ENCODE measurements at places on chromosomes 7 and 10.
A peak's percentile ranks its signal among the peaks of the same experiment; 100 is the strongest.

- no peak for DNase-seq
Measured at GRCh38 chr7:70830060-70830395, 301.9 kb upstream of the GALNT17 start.

- DNase-seq: no peak
Measured at GRCh38 chr10:18984531-18984930, 64.1 kb upstream of the MALRD1 start.

- no peak for DNase-seq
Measured at GRCh38 chr10:116554628-116555027, 8.9 kb downstream of the PNLIP start.

GRCh38 chr7:134703782-134704181 is 57.1 kb downstream of the BPGM start:
- DNase-seq: no peak

DNA sequence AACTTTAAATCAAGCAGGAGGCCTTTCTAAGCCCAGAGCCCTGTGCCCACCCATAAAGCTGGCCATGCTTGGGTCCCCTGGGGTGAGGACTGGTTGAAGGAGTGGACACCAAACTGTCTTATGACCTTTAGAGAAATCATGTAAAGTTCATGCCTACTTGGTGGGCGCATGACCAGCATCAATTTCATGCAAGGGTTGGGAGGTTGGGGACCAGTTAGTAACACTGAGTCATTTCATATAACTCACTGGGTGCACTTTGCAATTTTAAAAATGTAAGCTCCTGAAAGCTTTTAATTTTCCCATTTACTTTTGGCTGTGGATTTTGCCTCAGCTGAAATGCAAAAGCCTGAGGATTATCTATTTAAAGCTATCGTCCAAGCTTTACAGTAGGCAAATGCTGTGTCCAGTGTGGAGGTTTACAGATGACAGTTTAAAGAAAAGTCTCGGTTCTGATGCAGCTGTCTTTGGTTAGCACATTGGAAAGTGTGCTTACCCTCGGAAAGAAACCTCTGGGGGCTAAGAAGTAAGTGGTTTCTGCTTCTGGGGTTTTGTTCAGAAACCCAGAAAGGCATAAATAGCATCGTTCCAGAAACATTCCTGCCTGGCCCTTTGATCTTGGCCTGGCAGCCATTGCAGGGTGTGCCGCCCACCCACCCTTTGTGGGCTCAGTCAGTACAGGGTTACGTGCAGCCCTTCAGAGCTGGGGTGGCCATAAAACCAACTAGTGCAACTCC is 48.8 kb upstream of the CHST15 start:
- no peak for DNase-seq

DNA sequence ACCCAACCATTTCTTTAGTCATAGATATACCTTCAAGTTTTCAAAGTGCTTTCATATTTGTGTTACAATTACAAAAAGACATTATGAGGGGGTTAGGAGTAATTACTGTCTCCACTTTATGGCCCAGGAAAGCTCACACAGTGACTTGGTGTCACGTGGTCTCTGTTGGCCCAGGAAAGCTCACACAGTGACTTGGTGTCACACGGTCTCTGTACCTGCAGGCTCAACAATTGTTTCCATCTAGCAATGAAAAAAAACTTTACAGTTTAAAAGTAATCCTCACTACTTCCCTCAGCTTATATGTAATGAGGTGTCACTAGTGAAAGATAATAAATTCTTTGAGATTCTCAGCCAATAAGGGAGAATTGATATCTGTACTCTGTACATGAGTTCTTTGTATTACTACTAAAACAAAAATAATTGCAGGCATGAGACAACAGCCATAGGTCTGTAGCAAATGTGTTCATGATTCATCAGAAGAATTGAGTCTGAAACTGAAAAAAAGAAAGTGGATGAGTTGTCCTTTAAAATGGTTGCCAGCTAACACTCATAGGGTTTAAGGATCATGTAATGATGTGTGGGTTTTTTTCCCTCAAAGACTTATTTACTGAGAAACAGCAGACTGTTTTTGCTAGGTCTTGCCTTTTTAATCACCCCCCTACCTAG is 10.9 kb downstream of the OGDH start:
- no peak for DNase-seq

- DNase-seq: no peak
Measured at GRCh38 chr10:123133541-123134342, 2.0 kb upstream of the HMX3 start.

- no peak for DNase-seq
Measured at GRCh38 chr10:34075254-34075926, 739.7 kb downstream of the PARD3 start.

GRCh38 chr10:126939706-126940105 is 34.5 kb downstream of the DOCK1 start:
- no peak for DNase-seq

- peak; percentile 89 for DNase-seq
Measured at GRCh38 chr7:64307254-64308015, 6.3 kb upstream of the ZNF736 start.

GRCh38 chr7:154978017-154978416 is 24.9 kb downstream of the PAXIP1 start:
- DNase-seq: no peak

DNA sequence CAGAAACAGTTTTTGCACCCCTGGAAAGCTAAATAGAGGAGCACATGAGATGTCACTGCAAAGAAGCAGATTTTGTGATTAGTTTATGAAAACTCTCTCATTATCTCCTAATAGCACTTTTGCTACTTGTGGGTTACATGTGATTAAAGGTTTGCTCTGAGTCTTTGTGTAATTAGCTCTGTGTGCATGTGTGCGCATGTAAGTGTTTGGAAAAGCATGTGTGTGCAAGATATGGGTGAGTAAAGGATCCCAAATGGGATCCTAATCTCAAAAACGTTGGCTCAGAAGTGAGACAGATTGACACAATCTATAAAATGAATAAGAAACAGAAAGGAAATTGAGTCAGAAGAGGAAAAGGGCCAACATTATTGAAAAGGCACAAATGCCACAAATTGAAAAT is 104.5 kb downstream of the SKIDA1 start:
- DNase-seq: no peak

GRCh38 chr7:76002822-76003221 is 8.4 kb upstream of the TMEM120A start:
- no peak for DNase-seq

DNA sequence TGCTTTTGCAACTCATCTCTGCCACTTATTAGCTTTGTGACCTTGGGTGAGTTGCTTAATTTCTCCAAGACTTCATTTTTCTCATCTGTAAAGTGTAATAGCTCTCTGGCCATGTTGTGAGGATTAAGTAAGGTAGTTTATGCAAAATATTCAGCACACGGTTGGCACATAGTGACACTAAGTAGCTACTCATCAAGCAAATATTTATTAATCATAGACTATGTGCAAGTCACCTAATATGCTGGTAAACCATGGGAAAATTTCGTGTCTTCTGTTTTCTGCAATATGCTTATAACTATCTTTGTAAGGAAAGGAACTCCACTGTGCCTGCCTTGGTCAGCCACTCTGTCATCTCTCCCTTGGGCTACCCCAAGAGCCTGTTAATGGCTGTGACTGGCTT is 50.3 kb upstream of the EGR2 start:
- DNase-seq: no peak

GRCh38 chr10:33609546-33609945 is 275.1 kb upstream of the NRP1 start:
- DNase-seq: no peak

DNA sequence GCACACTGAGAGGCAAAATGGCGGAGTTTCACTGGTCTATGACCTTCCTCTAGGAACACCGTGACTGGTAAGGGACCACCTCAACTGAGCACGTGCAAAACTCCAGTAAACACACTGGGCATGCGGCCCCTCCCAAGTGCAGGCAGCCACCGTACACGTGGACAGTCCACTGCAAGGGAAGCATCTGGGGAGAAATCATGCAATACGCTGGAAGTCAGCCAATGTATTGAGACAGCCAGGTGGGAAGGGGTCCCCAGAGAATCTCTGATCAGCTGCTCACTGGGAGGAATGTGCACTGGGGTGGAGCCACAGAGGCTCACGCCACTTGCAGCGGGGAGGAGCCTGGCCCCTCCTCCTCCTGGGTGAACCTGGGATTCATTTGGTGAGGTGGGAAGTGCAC is 49.3 kb downstream of the CFAP46 start:
- no peak for DNase-seq

GRCh38 chr10:116109881-116110280 is 163.1 kb downstream of the GFRA1 start:
- no peak for DNase-seq

DNA sequence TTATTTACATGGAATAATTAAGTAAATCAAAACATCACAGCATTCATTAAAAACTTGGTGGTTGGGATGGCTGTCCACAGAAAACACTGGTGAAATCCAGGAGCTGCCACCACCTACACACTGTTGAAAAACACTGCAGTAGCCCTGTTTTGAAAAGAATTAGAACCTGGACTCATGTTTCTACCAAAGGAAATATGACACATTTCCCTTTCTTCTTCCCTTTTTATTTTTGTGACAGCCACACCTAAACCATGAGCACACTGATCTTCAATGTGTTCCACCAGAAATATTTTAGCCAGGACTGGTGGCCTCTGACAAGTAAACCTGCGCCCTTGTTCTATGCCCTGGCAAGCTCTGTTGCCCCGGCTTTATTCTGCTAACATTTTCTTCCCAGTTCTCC is 3.3 kb downstream of the TMEM140 start:
- DNase-seq: no peak

DNA sequence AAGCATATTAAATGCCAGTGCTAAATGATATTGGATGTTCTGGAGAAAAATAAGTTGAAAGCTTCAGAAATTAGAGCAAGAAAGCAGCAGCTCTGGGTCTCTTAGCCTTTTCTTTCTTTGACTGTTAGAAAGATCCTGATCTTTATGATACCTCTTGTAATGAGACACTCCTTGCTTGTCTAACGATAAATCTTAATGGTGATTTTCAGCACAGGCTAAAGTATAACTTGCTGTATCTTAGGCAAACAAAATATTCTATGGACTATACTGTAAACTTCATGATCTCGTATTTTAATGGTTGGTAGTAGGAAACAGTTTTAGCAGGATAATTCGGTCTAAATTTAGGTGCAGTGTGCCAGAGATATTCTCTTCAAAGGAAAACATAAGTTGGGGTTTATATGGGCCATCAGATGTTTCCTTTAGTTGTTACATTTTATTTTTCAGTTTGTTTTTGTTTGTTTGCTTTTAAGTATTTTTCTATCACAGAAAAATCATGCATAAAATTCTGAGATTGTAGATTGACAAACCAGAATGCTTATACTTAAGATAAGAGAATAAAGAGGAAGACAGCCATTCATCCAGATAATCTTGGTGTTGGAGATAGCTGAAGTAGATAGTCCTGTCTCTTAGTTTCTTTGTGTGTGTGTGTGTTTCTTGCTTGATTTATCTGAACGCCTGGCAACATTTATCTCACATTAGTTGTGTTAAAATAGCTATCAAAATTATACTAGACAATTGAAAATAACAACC is 4.7 kb downstream of the CASD1 start:
- no peak for DNase-seq

- no peak for DNase-seq
Measured at GRCh38 chr7:24434972-24435371, 138.3 kb upstream of the PALS2 start.

- DNase-seq: no peak
Measured at GRCh38 chr10:99540657-99541531, 8.2 kb downstream of the NKX2-3 start.

DNA sequence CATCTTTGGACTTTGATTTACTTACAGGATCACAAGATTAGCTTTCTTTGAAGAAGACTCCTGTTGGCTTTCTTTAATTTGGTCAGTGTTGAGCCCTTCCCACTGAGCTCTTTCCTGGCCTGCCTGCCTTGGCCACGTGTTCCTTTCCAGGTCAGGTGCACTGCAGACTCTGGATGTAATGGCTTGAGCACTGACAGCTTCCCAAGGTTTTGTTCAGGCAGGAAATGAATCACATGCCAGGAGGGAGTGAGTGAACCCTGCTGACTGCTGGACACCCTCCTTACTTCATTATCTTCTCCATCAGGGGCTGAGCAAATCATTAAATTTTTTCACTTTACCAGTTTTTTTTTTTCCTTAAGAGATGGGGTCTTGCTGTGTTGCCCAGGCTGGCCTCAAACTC is 29.8 kb downstream of the SNX10 start:
- DNase-seq: no peak

DNA sequence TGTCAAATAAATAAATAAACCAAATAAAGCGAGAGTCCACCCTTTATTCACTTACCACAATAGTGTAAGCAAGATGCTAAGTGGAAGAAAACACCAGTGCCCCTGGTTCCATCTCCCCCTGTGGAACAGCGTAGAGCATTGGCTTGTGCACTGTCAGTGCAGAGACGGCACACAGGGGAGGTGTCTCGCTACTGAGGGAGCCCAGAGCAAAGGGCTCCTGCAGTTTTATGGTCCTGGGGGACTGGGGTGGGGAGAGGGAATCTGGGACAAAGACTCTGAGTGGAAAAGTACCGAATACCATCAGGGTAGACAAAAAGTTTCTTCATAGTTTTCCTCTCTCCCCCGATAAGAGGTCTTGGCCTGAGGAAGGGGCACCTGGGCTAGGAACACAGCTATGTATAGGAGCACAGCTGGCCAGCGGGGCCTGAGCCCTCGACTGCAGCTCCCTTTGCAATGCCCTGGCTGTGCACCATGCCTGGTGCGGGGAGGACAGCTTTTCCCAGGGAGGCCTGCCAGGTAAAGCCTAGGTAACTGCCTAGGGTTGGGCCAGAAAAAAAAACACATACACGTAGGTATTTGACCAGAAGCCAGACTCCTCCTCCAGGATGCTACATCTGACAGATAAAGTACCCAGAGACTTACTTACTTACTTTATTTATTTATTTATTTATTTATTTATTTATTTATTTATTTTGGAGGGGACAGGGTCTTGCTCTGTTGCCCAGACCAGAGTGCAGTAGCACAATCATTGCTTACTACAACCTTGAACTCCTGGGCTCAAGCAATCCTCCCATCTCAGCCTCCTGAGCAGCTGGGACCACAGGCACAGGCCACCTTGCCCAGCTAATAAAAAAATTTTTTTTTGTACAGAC is 88.8 kb upstream of the KIF5B start:
- no peak for DNase-seq

- DNase-seq: no peak
Measured at GRCh38 chr7:47458057-47458456, 123.9 kb downstream of the TNS3 start.

- DNase-seq: no peak
Measured at GRCh38 chr10:119288574-119289001, 81.2 kb downstream of the GRK5 start.

- DNase-seq: no peak
Measured at GRCh38 chr7:97011536-97012364, 6.4 kb downstream of the DLX6 start.

- DNase-seq: no peak
Measured at GRCh38 chr10:84599254-84599653, 270.9 kb downstream of the CCSER2 start.

Measured in activated CD4-positive, alpha-beta T cell treated with anti-CD3 and anti-CD28 coated beads for 1 hour (primary cell).